ENCODE measurements at places on chromosomes 11 and 22.

- no peak for DNase-seq
Measured at GRCh38 chr11:1761857-1762536, 1.7 kb downstream of the CTSD start.

DNA sequence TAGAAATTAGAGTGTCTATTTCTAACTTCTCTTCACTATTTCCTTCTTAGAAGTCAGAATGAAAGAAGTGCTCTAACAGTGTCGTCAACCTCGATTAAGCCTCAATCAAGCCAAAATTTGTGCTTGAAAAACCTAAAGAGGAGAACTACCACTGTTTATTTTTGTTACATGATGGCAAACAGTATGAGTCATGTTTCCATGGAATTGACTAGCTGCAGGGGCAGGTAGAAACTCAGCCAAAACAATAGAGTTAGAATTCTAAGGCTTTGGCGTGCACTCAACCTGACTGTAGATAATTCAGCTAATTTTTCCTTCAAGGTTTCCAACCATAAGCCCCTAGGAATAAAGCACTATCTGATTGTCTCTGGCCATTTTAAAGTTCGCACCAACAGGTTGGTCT is 415.9 kb downstream of the ETS1 start:
- no peak for DNase-seq

DNA sequence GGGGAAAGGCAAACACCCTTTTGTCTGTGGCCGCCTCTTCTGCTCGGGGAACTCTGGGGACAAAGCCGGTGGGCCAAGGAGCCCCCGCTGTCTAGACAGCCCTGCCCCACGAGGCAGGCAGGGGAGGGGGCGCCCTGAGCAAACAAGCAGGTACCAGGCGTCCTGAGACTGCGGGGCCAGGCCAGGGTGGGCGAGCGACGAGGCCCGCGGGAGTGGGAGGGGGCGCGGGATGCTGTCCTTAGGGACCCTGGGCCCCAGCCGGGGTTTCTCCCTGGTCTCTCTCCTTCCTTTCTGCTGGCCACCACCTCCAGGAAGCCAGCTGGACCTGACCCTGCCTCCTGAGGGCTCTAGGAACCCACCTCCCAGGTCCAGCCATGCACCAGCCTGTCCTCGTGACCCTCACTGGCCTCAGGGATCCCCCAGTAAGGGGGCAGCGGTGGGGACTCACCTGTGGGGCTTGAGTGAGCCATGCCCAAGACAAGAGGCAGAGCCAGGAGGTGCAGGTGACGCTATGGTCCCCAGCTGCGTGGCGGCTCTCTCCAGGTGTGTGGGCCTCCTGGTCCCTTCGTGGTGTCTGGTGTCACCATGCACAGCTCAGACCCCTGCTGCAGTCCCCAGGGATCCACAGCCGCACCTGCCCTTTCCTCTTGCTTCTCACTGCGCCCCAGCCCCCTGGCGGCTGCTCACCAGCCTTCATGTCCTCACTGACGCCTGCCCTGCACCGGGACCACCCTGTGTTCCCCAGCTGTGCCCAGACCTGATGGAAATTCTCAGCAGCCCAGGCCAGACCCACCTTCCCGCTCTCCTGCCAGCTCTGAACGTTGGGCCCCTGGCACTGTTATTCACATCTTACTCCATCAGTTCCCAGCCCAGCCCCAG is 26.5 kb upstream of the MUC5AC start:
- DNase-seq, result no peak

DNA sequence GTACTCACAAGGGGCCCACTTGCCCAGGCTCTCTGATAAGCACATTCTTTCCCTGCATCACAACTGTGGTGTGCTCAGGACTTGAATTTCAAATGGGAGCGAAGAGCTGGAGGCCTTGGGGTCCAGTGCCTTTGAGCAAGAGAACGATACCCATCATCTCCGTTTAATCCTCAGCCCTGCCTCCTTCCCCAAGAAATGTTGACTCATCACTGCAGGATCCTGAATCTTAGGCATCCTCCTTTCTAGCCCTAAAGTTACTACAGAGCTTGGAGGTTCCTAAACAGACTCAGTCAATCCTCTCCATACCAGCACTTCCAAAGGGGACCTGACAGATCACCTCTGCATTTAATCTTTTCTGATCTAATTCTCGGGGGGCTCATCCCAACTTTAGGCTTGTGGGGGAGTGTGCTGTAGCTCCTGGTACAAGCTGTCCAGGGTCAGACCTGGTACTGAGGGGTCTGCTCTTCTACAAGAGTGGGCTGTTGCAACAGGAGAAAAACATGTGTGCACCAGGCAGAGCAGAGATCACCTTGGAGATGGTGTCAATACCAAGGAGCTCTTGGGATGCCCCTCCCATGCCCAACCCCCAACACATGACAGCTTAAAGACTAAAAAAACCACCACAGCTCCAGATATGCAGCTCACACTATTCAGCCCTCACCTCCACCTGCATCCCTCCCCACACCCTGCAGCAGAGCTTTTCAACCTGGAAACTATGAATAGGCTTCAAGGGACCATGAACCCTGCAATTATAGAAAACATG is 3.9 kb upstream of the PRG2 start:
- DNase-seq, result no peak

- DNase-seq, result no peak
Measured at GRCh38 chr11:3934658-3935057, 79.2 kb downstream of the STIM1 start.

GRCh38 chr22:22210889-22211833 is 33.4 kb upstream of the VPREB1 start:
- DNase-seq, result no peak

DNA sequence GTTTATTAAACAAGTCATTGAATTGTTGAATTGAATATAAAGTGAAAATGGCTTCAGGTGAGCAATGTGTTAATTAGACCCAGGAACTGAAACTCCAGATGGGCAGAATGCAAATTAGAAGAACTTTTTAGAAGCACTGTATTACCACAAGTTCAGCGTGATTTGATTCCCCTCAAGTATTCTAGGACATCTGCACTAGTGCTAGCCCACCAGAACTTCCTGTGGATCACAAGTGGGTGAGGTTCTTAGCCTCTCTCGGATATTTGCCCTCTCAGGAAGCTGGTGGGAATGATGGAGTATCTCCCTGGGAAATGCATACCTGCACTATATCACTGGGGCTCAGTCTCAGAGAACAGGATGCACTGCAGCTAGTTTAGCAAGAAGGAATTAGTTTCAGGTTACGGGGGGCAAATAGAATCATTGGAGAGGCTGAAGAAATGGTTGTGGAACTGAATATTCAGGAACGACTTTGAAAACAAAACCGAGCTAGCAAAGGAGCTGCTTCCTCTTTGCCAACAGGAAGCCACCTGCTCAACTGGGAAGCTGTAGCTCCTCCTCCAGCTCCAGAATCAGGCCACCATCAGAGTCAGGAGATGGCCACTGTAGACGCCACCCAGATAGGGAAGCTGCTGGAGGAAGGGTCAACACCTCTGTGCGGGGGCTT is 74.3 kb downstream of the DHCR7 start:
- DNase-seq, result no peak

DNA sequence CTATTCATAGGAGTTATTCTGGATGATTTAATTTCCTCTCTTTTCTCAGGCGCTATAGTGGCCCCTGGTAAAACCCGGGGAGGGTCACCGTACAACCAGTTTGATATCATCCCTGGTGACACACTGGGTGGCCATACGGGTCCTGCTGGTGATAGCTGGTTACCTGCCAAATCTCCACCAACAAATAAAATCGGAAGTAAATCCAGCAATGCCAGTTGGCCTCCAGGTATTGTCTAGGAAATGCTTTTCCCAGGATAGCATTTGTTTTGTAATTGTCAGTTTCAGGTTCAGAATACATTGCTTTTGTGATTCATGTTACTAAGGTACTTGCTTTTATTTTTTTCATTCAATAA is 35.6 kb upstream of the ADSL start:
- no peak for DNase-seq

- DNase-seq, result no peak
Measured at GRCh38 chr11:59542142-59542810, 30.9 kb downstream of the OR4D9 start.

GRCh38 chr11:34273099-34273498 is 84.7 kb downstream of the ABTB2 start:
- no peak for DNase-seq

DNA sequence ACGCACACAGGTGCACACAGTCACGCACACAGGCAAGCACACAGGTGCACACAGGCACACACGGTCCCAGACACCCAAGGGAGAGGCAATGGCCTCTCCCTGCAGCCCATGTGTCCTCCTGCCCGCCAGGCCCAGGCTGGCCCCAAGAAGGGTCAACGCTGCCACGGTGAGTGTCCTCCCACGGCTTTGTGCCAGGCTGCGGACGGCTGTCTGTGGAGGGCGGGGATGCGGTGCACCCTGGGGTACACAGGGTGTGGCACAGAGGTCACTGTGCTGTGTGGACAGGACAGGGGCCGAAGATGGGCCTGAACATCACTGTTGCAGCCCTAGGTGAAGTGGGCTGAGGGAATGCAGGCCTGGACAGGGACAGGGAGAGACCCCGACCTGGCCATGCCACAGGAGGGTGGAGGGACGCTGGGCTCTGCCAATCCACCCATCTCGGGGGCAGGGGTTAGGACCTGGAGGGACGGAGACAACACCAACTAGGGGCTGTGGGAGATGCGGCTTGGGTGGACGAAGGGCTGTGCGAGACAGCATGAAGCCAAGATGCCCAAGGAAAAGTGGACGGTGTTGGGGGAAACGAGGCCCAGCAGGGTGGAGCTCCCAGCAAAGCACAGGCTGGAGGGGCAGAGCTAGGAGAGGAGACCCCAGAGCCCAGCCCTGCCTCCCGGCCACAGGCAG is 523.8 kb downstream of the BRD1 start:
- DNase-seq, result no peak

- DNase-seq, result no peak
Measured at GRCh38 chr11:2780850-2781407, 81.1 kb upstream of the KCNQ1OT1 start.

Measured in epithelial cell of prostate (primary cell).